ENCODE measurements at places on chromosomes 1 and 21.

- DNase-seq, result no peak
Observed at GRCh38 chr1:242828199-242828598, 303.7 kb upstream of the PLD5 start.

DNA sequence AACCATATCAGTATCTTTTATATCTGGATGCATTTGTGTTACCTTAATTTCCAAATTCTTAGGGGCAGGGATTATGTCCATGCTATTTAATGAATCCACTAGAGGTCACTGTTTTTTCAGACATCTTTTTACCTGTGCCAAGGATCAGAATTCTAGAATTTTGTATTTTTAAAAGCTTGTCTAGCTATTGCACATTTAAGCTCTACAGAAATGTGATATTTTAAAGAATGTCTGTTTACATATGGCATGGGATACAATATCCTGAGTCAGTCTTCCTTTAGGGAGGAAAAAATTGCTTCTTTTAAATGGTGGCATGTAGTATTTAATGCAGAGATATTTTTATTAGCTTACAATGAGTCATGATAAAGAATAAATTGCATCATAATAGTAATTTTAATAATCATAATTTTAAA is 11.3 kb downstream of the RPAP2 start:
- DNase-seq, result peak; percentile 14

DNA sequence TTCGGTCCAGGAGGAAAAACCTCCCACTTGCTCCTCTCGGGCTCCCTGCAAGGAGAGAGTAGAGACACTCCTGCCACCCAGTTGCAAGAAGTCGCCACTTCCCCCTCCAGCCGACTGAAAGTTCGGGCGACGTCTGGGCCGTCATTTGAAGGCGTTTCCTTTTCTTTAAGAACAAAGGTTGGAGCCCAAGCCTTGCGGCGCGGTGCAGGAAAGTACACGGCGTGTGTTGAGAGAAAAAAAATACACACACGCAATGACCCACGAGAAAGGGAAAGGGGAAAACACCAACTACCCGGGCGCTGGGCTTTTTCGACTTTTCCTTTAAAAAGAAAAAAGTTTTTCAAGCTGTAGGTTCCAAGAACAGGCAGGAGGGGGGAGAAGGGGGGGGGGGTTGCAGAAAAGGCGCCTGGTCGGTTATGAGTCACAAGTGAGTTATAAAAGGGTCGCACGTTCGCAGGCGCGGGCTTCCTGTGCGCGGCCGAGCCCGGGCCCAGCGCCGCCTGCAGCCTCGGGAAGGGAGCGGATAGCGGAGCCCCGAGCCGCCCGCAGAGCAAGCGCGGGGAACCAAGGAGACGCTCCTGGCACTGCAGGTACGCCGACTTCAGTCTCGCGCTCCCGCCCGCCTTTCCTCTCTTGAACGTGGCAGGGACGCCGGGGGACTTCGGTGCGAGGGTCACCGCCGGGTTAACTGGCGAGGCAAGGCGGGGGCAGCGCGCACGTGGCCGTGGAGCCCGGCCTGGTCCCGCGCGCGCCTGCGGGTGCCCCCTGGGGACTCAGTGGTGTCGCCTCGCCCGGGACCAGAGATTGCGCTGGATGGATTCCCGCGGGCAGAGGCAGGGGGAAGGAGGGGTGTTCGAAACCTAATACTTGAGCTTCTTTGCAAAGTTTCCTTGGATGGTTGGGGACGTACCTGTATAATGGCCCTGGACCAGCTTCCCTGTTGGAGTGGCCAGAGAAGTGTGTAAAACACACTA is 45.3 kb downstream of the MRPL39 start:
- DNase-seq, result peak; percentile 83

DNA sequence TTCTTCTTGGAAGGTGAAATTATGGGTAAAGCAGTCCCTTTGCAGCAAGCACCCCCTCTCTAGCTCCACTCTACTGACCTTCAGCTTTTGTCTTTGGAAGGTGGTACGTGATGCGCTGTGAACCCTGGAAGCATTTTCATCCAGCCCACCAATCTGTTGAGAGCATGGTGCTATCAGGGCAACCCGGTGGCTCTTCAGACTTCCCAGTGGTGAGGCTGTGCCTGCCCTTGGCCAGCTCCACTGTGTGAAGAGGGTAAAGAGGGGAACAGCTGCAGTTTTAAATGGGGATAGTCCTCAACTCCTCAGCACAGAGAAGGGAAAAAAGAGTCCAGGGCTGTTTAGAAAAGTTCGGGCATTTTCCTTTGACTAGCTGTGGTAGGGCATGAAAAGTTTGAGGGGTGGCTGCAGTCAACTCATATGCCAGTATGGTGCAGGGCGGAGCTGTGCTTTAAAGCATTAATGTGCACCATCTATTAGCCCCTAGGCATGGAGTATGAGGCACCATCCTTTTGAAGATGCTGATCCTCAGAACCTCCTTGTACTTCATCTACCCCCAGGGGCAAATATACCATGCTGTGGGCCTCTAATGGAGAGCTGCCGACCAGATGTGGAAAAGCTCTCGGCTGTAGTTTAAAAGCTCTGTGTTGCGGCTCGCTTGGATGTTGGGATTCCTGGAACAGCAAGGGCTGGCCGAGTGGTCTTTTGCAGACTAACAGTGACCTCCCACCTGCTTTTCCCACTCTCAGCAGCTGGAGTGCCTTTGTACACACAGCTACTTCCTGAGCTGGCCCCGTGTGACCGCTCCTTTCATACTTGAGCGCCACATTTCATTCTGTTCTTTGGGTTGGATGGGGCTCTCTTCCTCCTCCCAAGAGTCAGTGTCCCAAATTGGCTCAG is 123.0 kb downstream of the PEX14 start:
- no peak for DNase-seq

GRCh38 chr1:232508130-232508701 is 121.7 kb downstream of the SIPA1L2 start:
- no peak for DNase-seq

- DNase-seq, result no peak
Observed at GRCh38 chr1:7721940-7722669, 49.0 kb upstream of the VAMP3 start.

- peak; percentile 72 for DNase-seq
Observed at GRCh38 chr1:154609398-154610380, 1.7 kb upstream of the ADAR start.

All from H7 (cell line).